ENCODE measurements at places on chromosomes 7 and 10. TPM values are rescaled to one million over a fixed set of nuclear protein-coding genes. Genes with fewer than 3 reads are reported as not detected.

The HABP2 gene
- total RNA-seq = not detected

The GATA3 gene
- not detected for total RNA-seq

The SMARCD3 gene
- total RNA-seq = 53.7 TPM

The CRHR2 gene
- total RNA-seq = not detected

The ADK gene
- 18.4 TPM for total RNA-seq

The LIPJ gene
- total RNA-seq = under 0.01 TPM

The TMEM236 gene
- total RNA-seq = under 0.01 TPM

The CDHR1 gene
- total RNA-seq = under 0.01 TPM

The ZNF316 gene
- total RNA-seq = 6.8 TPM

The SAP25 gene
- total RNA-seq = not detected

The WDFY4 gene
- total RNA-seq = not detected

The C10orf53 gene
- total RNA-seq = not detected

The CEP55 gene
- total RNA-seq = 3.8 TPM
